Upper lobe of right lung (tissue), 1 donor: ENCODE measurements at places on chromosomes 2 and 18. TPM values are rescaled to one million over a fixed set of nuclear protein-coding genes. Genes with fewer than 3 reads are reported as not detected.

DNA sequence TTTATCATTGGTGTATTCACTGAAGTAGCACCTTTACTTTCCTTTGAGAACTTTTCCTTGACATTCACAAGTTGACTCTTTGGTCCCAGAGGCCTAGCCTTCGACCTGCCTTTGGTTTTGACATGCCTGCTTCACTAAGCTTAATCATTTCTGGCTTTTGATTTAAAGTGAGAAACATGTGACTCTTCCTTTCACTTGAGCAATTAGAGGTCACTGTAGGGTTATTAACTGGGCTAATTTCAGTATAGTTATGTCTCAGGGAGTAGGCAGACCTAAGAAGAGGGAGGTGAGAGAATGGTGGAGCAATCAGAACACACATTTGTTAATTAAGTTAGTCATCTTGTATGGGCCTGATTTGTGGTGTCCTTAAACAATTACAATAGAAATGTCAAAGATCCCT is 1040.7 kb upstream of the SLC39A10 start:
- DNase-seq, result no peak

DNA sequence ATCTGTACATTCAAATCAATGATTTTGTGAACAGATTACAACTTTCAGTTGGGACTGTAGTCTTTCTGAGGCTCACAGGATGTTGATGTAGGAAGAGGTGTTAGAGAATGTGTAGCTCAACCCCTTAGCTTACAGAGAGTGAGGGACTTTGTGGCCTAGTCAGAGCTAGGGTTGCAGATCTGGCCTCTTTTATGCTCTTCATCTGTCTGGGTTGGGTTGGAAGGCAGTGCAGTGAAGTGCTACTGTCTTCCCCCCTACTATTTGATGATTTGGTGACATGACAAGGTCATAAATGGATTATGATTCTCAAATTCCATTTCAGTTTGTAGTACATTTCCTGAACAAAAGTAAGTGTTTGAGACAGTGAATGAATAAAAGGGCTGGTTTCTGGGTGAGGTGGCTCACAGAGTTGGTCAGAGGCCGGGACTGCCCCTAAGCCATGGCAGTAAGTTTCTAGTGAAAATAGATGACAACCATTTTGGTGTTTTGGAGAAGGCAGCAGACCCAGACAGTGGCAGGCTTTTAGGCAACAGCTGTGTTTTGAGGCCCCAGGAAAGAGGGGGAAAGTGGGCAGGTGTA is 21.6 kb downstream of the MAP4K4 start:
- no peak for DNase-seq

GRCh38 chr2:191195021-191195420 is 44.2 kb upstream of the STAT4 start:
- DNase-seq, result no peak

Gene IL1RL2
- 0.58 TPM for total RNA-seq

Gene UGT1A4
- total RNA-seq, result not detected

Gene CFAP65
- not detected for total RNA-seq
